ENCODE measurements at places on chromosomes 3 and 15. TPM values are rescaled to one million over a fixed set of nuclear protein-coding genes. Genes with fewer than 3 reads are reported as not detected.

DNA sequence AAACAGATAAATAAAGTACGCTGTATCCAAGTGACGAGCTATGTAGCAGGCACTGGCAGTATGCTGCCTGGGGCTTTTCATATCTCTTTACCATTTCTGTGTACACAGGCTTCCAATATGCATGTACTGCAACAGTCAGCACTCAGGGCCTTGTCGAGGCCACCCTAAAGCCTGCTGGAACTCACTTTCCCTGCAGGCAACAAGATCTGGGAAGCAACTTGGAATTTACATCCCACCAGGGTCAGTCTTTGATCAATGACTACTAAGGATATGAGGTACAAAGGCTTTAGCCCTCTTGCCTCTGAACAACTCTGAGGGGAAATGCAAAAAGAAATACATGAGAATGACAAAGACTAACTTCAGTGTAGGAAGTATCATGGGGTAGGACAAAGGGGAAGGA is 101.8 kb upstream of the ARL6 start:
- H3K27ac ChIP-seq = no peak overlapping the region
- DNase-seq = no peak
- H3K36me3 ChIP-seq = no peaks in the 10 kb centered on the region
- no peak overlapping the region for H3K4me3 ChIP-seq
- no peaks in the 10 kb centered on the region for H3K4me1 ChIP-seq

DNA sequence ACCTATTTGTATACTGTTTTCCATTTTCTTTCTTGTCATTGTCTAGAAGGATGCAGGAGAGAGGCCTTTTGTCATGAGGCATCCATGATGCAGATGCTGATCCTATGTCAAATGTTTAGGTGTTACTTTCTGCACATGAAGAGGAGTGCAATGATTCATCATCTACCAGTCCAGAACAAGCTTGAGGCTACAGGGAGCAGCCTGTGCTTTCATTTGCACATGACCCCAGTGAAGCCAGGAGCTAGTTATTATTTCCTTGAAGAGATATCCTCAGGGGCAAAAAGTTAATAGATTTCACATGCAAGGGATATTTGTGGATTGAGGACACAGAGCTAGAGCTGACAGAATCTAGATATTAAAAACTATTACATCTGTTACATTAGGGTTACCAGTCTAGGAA is 204.4 kb upstream of the TGFBR2 start:
- no peaks in the 10 kb centered on the region for H3K27me3 ChIP-seq
- no peak overlapping the region for H3K4me3 ChIP-seq
- no peaks in the 10 kb centered on the region for H3K4me1 ChIP-seq
- no peak for DNase-seq
- H3K36me3 ChIP-seq = no peaks in the 10 kb centered on the region
- no peak overlapping the region for H3K27ac ChIP-seq

Gene SPRED1
- total RNA-seq = 0.89 TPM

Gene LRRC34
- 0.50 TPM for total RNA-seq
